ENCODE measurements at places on chromosomes 1 and 21.

DNA sequence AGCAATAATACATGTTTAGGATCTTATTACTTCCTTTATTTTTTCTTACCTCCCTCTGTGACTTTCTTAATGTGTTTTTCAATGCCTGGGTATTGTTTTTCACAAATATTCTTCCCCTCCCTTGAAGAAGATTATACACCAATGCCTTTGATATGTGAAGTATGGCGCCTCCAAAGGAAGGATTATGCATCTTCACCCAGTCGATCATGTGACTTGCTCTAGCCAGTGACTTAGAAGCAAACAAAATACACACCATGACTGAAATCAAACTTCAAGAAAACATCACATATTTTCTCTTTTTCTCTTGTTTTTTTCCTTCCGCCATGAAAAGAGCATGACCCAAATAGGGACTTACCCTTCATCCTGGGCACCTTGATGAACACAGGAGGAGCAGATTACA is 297.1 kb downstream of the NCAM2 start:
- no peak for DNase-seq

- no peak for DNase-seq
Observed at GRCh38 chr1:27122652-27123051, 32.3 kb downstream of the SLC9A1 start.

GRCh38 chr1:191405417-191405816 is 752.8 kb upstream of the RGS18 start:
- no peak for DNase-seq

GRCh38 chr1:172344444-172344843 is 76.0 kb upstream of the C1orf105 start:
- DNase-seq, result no peak

- DNase-seq, result no peak
Observed at GRCh38 chr21:35796844-35797243, 263.5 kb downstream of the SETD4 start.

GRCh38 chr1:37734629-37735591 is 30.0 kb downstream of the EPHA10 start:
- DNase-seq, result no peak

GRCh38 chr1:91553177-91553591 is 52.5 kb downstream of the CDC7 start:
- DNase-seq, result no peak

Measured in CD4-positive, alpha-beta T cell treated with Interleukin-4 for 1 hour (primary cell).